ENCODE measurements at places on chromosomes 2 and 18.

DNA sequence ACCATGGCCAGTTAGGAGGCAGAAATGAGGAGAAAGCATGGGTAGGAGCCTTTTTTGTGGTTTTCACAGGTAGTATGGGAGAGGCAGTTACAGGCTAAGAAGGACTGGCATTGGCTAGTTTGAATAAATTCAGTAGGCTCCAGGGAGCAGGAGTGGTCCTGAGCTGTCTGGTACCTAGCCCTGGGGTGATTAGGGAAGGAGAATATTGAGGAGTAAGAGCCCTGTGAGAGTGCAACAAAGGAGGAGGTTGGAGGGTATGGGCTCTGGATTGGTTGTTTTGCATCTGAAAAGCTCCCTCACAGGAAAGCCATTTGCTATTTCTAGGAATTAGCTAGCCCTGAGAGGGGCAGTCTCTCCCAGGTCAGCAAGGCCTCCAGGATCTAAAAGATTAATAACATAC, 13.3 kb upstream of the TCF7L1 start:
- no peak for DNase-seq

DNA sequence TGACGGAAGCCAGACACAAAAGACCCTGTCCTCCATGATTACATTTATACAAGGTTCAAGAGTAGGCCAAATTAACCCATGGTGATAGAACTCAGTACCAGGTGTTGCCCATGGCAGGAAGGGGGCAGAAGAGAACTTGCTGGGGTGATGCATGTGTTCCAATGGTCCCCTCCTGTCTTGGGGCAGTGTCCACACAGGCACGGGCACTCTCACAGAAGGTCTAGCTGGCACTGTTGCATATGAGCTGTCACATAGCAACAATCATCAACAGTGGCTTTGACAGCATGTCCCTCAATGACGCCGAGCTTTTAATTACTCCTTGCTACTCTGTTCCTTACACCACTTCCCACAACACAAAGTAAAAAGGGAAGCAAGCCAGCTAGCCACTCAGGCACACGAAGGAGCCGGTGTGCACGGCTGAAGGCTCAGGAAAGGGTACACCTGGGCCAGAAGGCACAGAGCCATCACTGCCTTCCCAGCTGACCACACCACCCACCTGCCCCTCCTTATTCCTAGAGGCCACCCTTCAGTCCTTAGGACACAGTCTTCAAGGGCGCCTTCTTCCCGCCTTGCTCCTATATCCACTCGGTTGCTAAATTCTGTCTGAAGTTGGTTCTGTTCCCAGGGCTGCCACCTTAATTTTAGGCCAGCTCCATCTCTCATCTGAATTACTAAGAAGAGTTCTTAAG, 28.9 kb downstream of the RPL31 start:
- DNase-seq = no peak

DNA sequence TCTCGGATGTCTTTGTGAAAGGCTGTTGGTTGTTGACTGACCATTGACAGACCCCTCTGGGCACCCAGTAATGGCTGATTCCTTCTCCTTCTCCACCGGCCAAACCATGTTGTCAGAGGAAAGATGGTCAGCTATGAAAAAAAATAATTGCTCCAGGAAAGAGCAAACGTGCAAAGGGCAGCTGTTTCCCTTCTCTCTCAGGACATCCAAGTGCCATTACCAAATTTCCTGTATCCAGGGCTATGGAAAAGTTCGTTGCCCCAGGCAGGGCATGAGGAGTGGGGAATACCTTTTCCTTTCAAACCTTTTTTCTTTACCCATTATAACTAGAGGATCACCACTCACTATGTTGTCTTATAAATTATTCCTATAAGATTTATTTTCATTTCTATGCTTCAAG, 321.5 kb upstream of the HNRNPA3 start:
- DNase-seq = no peak

- no peak for DNase-seq
These were observed 431.2 kb downstream of the LPIN1 start for GRCh38 chr2:12177455-12178288.
